Cardiac atrium fibroblast (primary cell): ENCODE measurements at places on chromosomes 7 and 10. TPM values are rescaled to one million over a fixed set of nuclear protein-coding genes. Genes with fewer than 3 reads are reported as not detected.

SYT15B gene
- total RNA-seq, result under 0.01 and 0.16 TPM in 2 replicates

CALML3 gene
- total RNA-seq, result not detected in 2 replicates

SPDYE9 gene
- total RNA-seq, result not detected in 2 replicates

INSYN2A gene
- total RNA-seq, result not detected in 2 replicates

TWIST1 gene
- total RNA-seq, result 13.5 and 18.0 TPM in 2 replicates

GIMAP5 gene
- total RNA-seq, result 1.3 TPM in 1 of 2 replicates, not detected in the other

SCART1 gene
- 0.54 TPM in 1 of 2 replicates, not detected in the other for total RNA-seq
